ENCODE measurements at places on chromosomes 2 and 18.

- no peak for DNase-seq
Measured at GRCh38 chr2:120555092-120555491, 180.6 kb upstream of the GLI2 start.

DNA sequence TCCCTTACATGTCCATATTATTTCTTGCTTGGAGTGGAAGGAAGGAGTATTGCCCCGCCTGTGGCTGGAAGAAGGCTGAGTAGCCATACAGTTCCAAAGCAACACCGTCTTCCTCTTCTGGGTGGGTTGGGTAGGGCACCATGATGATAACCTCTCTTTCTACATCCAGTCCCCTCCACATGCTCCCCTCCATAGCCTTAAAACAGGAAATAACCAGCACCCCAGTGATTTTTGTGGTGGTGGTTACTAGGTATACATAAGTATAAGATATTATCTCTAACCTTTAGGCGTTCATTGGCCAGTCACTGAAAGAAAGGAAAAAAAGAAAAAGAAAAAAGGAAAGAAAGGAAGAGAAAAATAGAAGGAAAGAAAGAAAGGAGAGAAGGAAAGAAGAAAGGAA lies 63.1 kb downstream of the CXCR4 start:
- no peak for DNase-seq

DNA sequence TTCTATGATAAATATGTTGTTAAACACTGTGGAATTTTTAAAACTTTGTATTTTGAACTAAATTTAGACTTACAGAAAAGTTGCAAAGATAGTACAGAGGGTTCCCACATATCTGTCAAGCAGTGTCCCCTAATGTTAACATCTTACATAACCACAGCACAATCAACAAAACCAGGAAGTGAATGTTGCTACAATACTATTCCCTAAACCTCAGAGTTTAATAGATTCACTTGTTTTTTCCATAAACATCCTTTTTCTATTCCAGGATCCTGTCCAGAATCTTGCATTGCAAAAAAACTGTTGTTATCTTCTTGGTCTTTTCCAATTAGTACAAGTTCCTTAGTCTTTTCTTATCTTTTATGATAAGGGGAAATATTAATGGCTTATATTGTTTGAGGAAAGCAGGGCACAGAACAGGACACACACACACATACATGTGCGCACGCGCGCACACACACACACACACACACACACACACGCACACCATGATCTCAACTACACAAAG lies 251.1 kb upstream of the TRIB2 start:
- DNase-seq, result no peak

- peak; percentile 8 for DNase-seq
Measured at GRCh38 chr18:54127759-54128378, 96.6 kb downstream of the MBD2 start.

DNA sequence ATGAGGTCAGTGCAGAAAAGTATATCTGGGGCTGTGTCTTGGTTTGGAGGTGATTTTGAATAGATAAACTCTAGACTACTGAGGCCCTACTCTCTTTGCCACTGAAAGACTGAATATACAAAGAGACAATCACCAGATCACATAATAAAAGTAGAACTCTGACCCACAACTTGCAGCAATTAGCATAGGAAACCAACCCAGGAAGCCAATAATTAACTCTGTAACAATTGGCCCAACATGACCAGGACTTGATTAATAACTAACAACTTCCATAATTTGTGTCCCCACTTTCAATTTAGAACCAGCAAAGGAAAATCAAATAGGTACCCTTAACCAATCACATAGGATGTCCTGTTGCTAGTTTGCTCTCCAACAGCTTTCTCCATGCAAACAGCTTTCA lies 1104.9 kb upstream of the CELF4 start:
- no peak for DNase-seq

DNA sequence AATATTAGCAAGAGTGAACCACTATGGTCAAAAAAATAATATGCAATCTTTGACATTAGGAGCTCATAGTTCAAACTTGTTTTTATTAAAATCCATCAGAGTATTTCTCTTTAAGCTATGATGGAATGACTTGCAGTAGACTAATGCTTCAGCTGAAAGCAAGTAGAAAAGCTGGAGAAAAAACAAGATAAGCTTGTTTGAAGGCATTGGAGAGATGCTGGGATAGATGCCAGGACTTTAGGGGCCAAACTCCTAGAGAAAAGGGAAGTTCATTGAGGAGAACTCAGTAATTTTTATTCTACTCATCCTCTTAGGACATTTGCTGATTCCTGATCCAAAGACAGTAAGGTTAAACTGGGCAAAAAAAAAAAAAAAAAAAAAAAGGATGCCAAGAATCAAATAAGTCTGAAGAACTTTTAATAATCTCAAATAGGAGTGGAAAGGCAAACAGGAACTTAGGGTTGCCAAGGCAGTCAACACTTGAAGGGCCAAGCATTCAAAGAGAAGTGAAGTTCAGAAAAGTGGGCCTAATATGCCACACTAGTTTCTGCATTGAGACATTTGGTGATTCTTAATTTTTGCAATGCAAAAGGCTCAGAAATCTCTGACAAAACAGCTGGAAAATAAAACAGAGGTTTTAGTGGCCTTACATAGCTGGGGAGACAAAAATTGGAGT lies 19.7 kb upstream of the AFF3 start:
- no peak for DNase-seq

DNA sequence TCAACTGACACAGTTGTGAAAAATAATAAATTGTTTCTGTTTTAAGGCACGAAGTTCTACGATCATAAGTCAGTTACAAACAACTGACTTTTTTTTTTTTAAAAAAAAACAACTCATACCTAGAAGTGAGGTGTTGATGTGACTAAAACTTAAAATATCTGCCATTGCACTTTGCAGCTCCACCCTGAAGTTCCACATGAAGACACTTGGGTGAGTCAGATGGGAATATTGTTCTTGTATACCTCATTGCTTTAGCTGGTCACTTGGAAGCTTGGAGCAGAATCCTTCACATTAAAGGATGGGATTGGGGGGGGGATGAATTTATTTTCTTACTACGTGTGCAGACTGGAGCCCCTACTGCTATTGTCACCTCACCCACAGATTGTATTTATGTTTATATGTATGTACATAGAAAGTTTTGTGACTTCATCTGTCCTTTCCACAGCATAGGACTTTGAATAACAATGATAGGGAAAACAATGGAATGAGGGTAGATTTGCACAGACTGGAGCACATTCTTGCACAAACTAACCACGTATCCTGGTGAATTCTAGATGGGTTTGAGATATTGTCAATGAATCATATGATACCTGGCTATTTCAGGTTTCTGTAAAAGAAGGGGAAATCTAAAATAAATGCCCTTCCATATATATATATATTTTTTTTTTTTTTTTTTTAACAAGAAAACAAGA lies 57.9 kb upstream of the ARHGAP15 start:
- DNase-seq, result no peak

DNA sequence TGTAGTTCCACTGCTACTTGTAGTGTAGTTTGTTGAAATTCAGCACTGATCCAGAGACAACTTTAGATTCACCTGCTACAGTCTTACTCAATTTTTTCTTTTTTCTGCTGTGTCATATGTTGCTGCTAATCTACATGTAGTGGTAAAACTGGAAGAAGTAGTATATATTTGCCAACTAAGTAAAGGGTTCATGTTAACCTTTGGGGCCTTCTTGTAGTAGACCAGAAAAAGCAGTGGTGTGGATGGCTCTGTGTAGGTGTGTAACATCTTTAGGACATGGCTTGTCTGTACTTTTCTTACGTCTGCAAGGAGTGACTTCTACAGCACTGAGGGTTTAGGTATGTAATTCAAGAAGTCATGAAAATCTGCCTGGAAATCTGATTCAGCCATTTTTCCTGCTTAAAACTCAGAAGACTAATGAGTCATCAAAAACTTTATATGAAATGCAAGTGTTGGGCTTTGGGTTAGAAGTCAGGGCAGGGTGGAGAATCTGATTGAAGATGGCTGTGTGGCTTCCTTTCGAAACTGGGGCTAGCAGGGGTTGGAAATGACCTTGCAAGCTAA lies 8.4 kb downstream of the PTPRM start:
- DNase-seq, result no peak

DNA sequence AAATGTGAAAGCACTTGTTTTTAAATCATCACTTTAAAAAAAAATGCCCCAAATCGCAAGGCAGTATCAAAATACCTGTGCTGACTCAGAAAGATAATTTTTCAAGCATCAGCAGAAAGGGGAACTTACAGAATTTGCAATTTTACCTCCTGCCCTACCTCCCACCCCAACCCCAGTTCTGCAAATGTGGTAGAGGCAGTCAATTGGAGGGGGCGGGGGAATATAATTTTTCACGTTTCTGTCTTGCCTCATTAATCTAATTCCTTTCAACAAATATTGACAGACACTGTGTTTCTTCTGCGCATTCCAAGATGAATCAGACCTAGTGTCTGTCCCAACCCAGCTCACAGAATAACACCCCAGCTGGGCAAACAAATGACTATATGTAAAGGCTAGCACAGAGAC lies 76.8 kb downstream of the ALPK2 start:
- no peak for DNase-seq

DNA sequence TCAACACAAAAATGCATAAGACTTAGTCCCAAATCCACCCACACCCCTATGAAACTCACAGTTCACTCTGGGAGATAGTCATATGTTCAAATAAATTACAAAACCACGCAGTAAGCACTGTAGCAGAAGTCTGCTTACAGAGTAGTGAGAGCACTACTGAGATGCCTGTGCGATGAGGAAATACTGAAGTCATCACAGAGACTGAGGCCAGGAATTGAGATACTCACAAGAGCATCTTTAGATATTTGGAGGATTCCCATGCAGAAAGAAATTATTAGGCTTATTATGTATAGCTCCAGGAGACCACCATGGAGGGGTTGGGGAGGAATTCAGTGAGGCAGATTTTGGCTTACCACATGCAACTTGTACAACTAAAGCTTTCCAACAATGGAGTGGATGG lies 82.3 kb downstream of the ANTXR1 start:
- peak; percentile 67 for DNase-seq

- DNase-seq, result no peak
Measured at GRCh38 chr2:118029025-118029424, 15.2 kb upstream of the CCDC93 start.

DNA sequence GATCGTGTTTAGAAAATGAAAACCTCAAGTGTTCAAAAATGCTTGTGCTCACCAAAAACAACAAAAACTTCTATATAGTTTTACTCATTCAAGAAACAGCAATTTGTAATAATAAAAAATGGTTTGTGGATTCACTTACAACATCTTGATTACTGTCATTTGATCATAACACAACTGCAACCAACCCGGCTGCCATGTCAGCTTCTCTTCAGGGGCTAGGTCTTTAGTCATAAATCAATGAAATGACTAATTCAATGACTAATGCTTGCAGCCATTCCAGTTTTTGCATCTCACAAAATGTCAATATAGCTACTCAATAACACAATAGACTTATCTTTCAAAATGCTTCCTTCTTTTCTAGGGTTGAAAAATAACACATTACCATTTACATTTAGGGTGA lies 128.0 kb downstream of the OLA1 start:
- DNase-seq, result no peak

GRCh38 chr2:3128786-3129185 lies 248.8 kb downstream of the EIPR1 start:
- DNase-seq, result no peak

DNA sequence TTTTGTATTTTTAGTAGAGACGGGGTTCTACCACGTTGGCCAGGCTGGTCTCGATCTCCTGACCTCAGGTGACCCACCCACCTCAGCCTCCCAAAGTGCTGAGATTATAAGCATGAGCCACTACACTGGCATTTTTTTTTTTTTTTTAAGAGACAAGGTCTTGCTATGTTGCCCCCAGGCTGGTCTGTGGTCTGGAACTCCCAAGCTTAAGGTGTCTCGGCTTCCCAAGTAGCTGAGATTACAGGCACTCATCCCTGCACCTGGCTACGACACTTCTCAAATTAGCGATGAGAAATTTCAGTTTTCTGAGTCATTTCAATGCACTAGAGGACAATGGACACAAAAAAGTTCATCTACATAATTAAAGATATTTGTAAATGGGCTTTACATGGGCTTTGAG lies 36.6 kb upstream of the TCF7L1 start:
- no peak for DNase-seq

- DNase-seq, result no peak
Measured at GRCh38 chr2:20343128-20343527, 7.5 kb downstream of the PUM2 start.

- DNase-seq, result no peak
Measured at GRCh38 chr2:186570604-186571003, 19.3 kb upstream of the ITGAV start.

DNA sequence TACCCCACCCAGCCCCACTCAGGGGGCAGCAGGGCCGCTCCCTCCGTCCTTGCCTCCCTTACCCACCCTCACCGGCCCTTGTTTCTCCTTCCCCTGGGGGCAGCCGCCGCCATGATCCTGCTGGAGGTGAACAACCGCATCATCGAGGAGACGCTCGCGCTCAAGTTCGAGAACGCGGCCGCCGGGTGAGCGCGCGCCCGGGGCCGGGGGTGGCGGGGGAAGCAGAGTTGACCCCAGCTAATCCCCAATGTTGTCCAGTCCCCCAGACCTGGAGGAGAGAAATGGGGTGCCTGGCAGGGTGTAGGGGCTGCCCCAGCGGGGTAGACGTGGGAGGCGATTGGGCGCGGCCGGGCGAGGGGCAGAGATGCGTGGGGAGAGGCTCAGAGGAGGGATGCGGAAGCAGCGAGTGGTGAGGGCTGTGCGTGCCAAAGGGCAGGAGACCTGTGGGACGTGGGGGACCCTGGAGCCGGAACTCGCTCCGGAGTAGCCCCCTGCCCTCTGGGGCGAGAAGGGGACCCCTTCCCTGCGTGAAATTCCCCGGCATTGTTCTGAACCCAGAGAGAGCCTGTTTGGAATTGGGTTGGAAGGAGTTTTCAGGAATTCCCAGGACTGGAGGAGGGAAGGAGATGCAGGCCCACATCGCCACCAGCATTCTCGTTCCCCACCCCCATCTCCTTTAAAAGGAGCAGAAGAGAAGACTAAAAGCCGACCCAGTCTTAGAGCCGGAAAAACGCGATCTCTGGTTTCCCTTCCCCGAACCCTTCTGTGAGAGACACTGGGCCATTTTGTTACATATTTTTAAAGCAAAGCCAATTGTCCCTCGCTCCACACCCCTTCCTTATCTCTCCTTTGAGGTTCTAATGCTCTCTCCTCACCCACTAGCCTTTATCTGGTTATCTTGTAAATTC lies 625 bp downstream of the ARPC2 start:
- no peak for DNase-seq

DNA sequence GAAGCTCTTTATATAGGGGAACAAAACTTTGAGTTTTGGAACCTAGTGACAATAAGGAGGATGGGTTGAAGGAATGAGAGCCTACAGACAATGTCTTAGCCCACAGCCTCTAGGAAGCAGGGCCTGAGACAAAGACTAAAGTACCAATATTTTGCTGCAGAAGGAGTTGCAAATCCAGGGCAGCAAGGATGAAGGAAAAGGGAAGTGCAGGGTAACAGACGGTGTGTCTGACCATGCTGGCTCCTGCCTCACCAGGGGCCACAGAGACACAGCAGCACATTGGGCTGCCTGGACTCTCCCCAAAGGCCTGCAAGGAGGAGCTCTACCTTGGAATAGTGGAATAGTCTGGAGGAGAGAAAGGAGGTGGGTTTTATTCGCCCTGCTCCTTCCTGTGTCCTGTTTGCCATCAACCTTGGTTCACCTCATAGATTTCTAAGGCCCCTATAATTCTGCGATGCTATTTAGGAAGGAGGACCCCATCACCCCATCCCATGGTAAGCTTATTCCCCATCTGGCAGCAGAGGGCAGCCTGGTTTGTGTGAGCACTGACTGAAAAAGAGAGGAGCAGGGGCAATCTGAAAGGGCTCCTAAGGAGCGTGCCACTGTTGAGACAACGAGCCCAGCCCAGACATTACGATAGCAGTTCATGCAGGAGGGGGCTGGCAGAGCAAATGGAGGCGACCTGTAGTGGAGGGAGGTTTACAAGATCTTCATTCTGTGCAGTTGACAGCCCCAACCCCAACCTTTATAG lies 143.4 kb downstream of the MGAT5 start:
- DNase-seq, result no peak

All from AG04450 (cell line).